ENCODE measurements at places on chromosomes 3 and 15. TPM values are rescaled to one million over a fixed set of nuclear protein-coding genes. Genes with fewer than 3 reads are reported as not detected.

SERINC4 gene
- total RNA-seq = 0.14 TPM

CCDC13 gene
- total RNA-seq = 0.70 TPM

ARRDC4 gene
- total RNA-seq = 1.5 TPM

ROBO2 gene
- not detected for total RNA-seq

TMEM212 gene
- not detected for total RNA-seq
